ENCODE measurements at places on chromosomes 3 and 15.

DNA sequence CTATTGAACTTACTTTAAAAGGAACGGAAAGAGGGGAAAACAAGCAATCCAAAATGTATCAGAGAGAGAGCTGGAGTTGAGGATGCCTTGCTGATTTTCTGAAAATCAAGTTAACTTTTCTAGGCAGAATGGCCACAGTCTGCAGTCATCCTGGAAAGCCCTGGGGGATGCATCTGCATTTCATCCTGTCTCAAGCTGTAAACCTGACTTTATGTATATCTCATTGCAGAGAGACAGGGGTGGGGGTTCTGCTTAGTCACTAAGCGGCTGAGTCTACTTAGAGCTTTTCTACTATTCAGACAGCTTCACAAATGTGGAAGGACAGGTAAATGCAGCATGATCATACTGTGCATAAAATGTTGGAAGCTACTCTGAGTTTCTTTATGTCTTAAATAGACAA is 41.4 kb downstream of the MRPS25 start:
- no peak for DNase-seq

DNA sequence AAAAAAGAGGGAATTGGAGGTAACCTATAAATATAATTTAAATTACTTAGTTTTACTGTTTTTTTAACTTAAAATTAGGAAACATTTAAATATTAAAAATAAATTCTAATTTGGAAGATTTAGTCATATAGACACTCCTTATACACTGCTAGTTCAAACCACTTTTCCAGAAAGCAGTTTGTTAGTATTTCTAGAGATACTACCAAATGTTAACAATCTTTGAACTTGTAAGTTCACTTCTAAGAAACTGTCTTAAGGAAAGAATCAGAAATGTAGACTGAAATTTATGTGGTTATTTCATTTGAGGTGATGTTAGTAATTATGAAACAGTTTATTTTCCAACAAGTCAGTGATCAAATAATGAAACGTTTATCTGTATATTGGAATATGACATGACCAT is 22.7 kb downstream of the CTDSPL2 start:
- no peak for DNase-seq

- no peak for DNase-seq
These were observed 111.6 kb upstream of the PHLDB2 start for GRCh38 chr3:111747490-111747889.

- DNase-seq = no peak
These were observed 14.2 kb upstream of the COLQ start for GRCh38 chr3:15535732-15536131.

- no peak for DNase-seq
These were observed 79.0 kb downstream of the SERPINI1 start for GRCh38 chr3:167814441-167814951.

DNA sequence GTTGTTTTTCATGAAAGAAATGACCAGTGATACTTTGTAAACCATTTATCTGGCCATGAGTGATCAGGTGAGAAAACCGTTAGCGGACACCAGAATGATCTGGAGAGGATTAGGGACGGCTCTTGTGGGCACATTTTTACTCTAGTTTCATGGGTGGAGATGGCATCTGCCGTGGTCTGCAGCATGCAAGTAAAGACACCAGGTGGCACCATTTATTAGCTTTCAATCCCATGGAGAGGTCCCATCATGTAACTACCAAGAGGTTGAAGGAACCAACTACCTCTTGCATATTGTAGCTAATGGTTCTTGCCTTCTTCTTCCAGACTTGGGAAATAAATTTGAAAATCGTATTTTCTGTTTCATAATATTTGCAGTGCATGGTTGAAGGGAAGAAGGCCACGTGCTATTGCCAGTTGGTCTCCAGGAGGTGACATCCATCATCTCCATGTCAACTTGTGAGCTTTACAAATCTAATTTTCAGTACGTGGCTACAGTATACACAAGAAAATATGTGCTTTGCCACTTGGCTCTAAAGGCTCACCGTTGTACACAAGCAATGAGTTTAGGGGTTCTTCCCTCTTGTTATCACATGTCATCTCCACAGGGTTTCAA is 1.5 kb upstream of the MAPKBP1 start:
- DNase-seq = no peak

- no peak for DNase-seq
These were observed 231.5 kb downstream of the LRTM1 start for GRCh38 chr3:54696313-54696712.

GRCh38 chr15:28021281-28022039 is 77.7 kb downstream of the OCA2 start:
- DNase-seq = no peak

DNA sequence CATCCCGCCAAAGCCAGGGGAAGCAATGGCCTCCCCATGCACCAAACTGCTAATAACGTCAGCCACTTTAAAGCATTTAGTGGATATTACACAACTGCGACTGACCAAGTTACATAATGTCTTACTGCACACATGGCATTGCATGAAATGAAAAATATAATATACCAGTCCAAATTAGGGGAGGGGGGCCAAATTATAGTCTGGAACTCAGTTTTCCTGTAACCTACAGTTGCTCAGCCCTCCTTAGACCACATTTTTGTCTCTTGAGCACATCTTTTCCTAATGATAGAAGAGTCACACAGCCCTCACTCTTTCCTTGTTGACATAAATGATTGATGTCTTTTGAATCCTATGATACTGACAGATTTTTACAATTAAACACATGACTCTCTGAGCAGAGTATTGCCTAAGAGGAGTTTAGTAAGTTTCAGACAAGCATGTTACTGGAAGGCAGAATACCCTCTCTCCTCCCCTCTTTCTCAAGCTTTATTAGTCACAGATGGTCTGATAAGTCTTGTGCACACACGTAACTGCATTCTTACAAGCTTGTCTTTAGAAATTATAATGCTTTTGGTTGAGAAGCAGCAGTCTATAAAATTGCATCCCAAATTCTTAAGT is 1.1 kb upstream of the PLD1 start:
- no peak for DNase-seq

DNA sequence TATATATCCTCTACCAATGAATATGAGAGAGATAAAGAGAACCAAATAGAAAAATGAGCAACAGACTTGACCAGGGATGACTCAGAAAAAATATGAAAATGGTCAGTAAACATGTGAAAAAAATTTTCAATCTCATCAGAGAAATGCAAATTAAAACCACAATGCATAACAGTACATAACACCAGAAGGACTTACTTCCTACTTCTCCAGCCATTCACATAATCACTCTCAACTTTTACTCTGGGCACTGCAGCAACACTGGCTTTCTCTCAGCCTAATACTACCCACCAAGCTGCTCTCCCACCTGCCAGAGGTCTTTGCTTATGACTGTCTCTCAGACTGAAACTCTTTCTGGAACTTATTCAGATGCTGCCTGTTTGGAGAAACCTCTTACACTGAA is 49.4 kb downstream of the DPH6 start:
- DNase-seq = no peak

DNA sequence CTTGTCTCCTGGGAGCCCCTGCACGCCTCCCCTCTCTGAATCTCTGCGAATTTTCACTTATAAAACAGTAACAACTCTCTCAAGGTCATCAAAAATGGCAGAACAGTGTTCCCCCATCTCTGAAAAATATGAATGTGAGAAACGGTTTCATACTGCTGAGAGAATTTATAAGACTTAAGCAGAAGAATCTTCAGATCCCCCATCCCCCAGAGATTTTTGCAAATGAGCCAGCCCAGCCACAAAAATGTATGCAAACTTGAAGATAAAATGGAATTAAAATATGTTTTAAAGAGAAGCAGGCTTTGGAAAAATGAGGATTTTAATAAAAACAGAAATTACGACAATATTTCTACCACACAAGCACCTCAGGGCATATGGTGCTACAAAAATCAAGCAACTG is 173.0 kb downstream of the STT3B start:
- no peak for DNase-seq

GRCh38 chr3:14123308-14124222 is 1.1 kb downstream of the CHCHD4 start:
- DNase-seq = no peak

GRCh38 chr15:70761931-70762468 is 1.4 kb downstream of the UACA start:
- DNase-seq = no peak

DNA sequence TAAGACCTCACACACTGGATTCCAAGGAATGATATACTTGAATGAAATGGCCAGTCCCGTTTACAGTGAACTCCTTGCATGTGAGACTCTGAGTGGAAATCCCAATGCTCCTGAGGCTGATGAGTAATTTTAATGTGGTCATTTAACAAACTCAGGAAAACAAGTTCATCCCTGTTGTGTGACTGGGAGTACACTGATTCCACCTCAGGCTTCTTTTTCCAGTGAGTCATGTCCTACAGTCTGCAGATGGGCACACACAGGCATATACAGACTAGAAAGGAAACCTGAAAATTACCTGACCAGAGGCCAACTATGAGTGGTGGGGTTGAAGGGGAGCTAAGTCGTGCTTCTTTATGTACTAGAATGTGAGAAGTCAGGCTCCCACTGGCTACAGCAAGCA is 5.8 kb downstream of the SQOR start:
- no peak for DNase-seq

DNA sequence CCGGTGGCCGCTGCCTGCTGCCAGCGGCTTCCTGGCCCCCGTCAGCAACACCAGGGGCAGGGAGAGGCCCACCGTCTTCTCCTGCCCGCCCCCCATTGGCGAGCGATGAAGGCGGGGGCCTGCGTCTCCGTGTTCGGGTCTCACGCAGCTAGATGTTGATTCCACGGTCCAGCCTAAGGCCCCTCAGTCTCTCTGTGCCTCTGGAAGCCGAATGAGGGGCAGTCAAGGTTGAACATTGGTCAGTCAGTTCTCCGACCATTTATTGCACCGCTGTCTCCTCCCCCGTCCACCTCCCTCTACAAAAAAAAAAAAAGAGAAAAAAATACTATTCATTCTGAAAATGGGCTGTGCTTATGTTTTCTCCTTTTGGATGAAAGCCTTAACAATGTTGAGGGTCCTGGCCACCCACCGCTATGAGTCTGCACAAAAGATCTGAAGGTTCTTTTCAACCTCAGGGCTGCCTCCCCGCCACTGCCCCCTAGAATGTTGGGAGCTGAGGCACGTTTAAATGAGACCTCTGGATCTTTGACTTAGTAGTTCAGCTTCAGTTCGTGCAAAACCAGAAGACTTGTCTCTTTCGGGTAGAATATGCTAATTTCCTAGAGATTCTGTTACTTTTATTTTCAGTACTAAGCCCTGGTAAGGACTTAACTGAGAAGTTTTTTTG is 736 bp downstream of the IREB2 start:
- DNase-seq = peak; percentile 12

GRCh38 chr3:189027626-189028155 is 144.1 kb upstream of the TPRG1 start:
- DNase-seq = no peak

- no peak for DNase-seq
These were observed 1.1 kb downstream of the NPTN start for GRCh38 chr15:73631915-73632669.

GRCh38 chr15:33099213-33099612 is 95.3 kb downstream of the FMN1 start:
- DNase-seq = no peak

DNA sequence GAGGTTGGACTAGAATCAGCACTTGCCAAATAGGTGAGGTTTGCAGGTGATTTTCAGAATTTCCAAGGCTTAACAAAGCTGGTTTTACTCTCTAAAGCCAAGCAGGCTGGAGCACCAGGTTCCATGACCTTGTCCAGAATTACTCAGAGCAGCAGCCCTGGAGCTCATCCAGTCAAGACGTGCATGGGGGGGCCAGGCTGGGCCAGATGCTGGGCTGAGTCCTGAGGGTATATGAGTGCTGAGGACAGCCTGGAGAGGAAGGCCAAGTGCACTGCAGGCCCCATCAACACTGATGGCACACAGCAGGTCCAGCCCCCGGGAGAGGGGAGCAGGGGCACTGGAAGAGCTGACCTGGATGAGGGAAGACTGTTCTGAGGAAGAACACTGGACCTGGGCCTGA is 3.0 kb upstream of the TXNRD3 start:
- no peak for DNase-seq

DNA sequence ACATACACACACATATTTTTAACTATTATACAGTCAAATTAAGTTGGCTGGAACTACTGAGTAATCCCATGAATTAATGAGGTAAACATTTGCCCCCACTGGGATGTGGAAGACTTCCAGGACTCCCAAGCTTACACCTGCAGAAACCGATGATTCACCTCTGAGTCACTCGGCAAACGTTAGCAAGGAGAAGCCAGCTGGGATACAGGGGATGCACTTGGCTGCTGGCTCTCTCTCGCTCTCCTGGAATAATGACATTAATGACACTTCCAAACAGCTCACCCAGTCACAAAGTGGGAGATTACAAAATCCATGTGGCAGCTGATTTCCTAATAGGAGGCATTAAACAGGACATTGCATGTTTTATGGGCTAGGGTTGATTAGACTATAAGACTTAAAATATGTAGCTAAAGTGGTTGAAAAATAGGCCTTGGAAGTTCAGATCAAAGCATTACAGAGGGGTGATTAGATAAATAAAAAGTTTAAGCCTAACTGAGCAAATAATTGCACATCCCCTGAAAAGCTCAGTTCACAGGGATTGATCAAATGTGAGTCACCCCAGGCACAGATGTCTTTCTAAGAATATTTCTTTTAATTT is 500.9 kb downstream of the SOX2 start:
- DNase-seq = no peak

GRCh38 chr15:51403072-51403878 is 61.8 kb downstream of the GLDN start:
- no peak for DNase-seq

- DNase-seq = no peak
These were observed 20.9 kb downstream of the RAD54L2 start for GRCh38 chr3:51559411-51559888.

DNA sequence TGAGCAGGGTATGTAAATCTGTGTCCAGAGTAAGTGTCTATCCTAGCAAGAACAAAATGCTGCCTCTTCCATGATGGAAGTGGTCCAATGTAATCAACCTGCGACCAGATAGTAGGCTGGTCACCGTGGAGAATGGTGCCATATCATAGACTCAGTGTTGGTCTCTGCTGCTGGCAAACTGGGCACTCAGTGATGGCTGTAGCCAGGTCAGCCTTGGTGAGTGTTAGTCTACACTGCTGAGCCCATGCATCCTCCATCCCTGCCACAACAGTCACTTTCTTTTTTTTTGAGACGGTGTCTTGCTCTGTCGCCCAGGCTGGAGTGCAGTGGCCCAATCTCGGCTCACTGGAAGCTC is 69.3 kb downstream of the CHRD start:
- DNase-seq = no peak

DNA sequence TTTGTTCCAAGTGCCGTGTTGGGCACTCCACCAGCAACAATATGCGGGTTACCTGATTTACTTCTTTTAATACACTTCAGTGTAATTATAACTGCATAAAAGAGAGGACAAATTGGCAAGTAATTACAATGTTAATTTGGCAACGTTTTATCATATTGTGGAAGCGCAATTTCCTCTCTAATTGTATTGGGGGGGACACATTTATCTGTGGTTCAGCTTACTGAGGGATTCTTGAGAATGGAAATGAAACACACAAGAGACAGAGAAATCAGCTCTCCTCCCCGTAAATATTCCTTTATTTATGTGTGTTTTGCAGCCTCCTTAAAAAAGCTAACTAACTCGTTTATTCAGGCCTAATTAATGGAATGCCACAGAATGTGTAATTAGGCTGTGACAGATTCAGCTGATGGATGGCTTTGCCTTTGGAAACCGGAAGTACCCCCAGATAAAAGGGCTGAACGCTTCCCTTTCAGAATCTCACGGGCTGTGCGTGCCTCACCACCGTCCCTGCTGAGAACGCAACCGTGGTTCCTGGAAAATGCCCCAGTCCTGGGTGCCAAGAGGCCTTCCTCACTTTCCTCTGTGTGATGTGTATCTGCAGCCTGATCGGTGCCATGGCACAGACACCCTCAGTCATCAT is 247.1 kb upstream of the ST8SIA2 start:
- no peak for DNase-seq

- no peak for DNase-seq
These were observed 277.2 kb downstream of the SHQ1 start for GRCh38 chr3:72571052-72571451.

All from progenitor cell of endocrine pancreas (in vitro differentiated cells).